Omental fat pad (tissue), 4 donors: ENCODE measurements at places on chromosomes 7 and 10. TPM values are rescaled to one million over a fixed set of nuclear protein-coding genes. Genes with fewer than 3 reads are reported as not detected.

DNA sequence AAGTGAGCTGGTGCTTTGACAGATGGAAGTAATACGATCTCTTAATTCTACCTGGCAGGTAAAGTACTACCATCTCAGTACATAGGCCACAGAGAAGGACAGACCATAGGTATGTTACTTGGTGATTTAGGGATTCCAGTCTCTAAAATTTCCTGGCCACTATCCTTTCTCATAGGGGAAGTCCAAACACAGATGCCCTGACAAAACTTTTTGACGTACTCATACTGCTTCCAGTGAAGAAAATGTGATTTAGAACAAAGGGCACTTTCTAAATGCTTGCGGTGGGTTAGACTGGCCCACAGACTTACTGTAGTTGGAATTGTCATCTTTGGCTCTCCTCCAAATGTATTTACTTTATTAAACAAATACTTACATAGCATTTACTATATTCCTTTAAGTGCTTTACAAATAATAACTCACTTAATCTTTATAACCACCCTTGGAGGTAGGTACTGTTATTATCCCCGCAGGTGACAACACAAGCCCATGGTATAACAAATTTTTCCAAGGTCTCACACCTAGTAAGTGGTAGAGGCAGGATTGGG is 3.0 kb downstream of the PI4K2A start:
- no peak for DNase-seq

NAT16 gene
- not detected for total RNA-seq

ZNF488 gene
- 0.19 TPM for total RNA-seq

GRCh38 chr10:31374146-31374696 is 55.2 kb downstream of the ZEB1 start:
- DNase-seq = no peak

DNA sequence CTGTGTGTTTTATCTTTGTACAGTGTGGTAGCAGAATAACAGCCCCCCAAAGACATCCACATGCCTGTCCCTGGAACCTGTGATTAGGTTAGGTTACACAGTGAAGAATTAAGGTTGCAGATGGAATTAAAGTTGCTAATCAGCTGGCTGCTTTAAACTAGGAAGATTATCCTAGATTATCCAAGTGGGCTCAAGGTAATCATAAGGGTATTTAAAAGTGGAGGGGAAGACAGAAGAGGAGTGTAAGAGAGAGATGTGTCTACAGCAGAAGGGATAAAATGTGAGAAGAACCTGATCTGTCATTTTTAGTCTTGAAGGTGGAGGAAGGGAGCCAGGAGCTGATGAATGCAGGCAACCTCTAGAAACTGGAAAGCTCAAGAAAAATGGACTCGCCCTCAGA is 117.6 kb downstream of the ARHGAP22 start:
- no peak for DNase-seq

DNA sequence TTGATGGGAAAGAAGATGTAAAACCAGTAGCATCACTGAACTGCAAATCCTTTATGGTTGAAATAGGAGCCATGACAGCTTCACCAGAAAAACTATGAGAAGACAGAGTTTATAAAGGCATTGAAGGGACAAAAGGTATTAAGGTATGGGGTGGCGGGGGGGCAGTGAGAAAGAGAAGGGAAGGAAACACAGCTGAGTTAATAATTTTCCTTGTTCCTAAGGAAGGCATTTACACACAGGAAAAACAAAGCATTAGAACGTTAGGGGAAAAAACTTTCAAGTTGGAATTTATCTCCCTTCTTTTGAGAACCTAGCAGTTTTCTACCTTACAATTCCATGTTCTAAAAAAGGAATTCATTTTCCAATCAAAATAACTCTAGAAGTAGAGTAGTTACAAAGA is 4.4 kb downstream of the LARP4B start:
- no peak for DNase-seq

GPR85 gene
- 1.8 TPM for total RNA-seq

- DNase-seq = no peak
Observed at GRCh38 chr7:27842094-27842692, 102.2 kb downstream of the TAX1BP1 start.

FLNC gene
- total RNA-seq = 13.7 TPM

- DNase-seq = no peak
Observed at GRCh38 chr7:116354171-116354545, 143.8 kb downstream of the TES start.

IKZF1 gene
- 34.5 TPM for total RNA-seq

- DNase-seq = no peak
Observed at GRCh38 chr7:16514271-16514670, 12.4 kb upstream of the LRRC72 start.

DNA sequence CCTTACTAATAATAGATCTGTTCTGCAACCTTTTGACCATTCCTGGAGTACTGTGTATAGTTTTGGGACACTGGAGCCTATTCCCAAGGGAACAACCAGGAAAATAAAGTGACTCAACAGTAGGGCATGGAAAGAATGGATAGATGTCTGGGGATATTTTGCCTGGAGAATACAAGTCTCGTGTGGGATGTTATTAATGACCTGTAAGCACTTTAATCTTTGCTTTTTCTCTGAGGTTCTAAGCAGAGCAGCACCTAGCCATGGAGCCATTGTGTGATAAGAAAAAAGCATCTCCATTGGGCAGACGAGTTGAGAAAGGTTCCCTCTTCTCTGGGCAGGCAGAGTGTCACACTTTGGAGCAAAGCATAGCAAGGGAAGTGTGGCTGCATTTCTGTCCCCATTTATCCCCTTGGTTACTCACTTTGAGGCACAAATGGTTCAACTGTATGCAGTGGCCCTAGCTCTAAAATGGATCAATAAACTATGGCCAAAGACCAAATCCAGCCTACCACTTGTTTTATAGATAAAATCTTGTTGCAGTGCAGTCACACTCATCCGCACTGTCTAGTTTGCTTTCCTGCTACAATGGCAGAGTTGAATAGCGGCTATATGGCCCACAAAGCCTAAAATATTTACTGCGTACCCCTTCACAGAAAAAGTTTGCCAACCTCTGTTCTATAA is 21.0 kb upstream of the CCDC71L start:
- no peak for DNase-seq

- no peak for DNase-seq
Observed at GRCh38 chr7:128869138-128869943, 6.7 kb downstream of the ATP6V1F start.

DNA sequence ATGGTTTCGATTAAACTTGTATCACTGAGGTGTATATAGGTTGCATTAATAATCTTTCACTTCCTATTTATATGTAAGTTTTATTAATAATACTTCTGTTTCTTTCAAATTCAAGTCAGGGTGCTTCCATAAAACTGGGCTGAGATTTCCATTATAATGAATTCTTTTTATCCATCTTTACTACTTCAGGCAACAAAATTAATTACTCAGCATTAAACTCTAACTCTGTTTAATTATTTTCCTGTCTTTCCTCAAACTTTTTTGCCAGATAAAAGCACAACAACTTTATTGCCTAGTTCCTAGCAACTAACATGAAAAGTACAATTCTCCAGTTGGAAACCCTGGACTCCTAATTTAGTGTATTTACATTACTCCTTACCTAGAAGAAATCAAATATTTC is 3.0 kb upstream of the MINDY3 start:
- DNase-seq = no peak
